ENCODE measurements at places on chromosomes 16 and 17.

GRCh38 chr16:8847145-8847544 lies 21.7 kb downstream of the CARHSP1 start:
- no peak for DNase-seq

DNA sequence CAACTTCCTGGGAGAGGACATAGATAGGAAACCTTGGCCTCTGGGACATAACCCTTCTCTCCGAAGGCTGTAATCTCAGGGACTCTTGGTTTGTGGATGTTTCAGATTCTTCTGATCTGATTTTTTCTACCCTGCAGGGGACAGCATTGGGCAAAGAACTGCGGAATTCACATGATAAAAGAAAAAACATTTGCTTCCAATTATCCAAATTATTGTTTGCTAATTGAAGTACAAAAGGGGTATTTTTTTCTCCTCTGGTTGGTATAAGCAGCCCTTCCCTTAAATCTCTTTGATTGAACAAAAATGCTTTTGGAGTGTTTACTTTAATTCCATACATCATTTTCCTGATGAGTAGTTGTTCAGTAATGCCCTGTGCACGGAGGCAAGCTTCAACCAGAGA lies 251.7 kb upstream of the IRX3 start:
- DNase-seq = no peak

DNA sequence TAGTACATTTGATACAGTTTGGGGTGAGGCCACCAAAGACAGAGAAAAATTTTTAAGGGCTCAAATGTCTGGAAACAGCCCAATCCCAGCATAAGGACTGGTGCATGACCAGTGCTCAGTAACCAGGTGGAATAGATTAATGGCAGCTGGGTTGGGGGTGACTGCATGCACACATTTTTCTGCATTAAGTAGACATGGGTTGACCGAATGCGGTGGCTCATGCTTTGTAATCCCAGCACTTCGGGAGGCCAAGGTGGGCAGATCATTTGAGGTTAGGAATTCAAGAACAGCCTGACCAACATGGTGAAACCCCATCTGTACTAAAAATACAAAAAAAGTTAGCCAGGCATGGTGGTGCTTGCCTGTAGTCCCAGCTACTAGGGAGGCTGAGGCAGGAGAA lies 121.1 kb upstream of the HSBP1 start:
- no peak for DNase-seq

DNA sequence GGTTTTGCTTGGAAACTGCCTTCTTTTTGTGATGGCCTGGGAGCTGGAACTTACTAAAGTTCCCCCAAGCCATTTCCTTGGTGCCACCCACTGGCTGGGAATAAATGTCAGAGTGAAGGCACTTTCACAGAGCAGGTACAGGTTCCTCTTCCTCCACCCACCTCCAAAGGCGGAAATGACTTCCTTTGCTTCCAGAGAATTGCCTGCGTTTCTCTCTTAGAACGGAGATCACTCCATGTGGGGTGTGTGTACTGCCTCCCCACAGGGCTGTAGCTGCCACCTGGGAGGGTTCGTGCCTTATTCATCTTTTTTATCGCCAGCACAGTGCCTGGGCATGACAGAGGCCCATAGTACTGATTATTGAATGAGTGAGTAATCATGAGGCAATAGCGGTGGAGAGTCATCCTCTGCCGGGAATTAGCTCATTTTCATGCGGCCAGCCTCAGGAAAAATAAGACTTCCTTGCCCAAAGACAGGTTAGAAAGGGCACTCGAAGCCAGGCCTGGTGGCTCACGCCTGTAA lies 32.2 kb upstream of the HAS3 start:
- no peak for DNase-seq

DNA sequence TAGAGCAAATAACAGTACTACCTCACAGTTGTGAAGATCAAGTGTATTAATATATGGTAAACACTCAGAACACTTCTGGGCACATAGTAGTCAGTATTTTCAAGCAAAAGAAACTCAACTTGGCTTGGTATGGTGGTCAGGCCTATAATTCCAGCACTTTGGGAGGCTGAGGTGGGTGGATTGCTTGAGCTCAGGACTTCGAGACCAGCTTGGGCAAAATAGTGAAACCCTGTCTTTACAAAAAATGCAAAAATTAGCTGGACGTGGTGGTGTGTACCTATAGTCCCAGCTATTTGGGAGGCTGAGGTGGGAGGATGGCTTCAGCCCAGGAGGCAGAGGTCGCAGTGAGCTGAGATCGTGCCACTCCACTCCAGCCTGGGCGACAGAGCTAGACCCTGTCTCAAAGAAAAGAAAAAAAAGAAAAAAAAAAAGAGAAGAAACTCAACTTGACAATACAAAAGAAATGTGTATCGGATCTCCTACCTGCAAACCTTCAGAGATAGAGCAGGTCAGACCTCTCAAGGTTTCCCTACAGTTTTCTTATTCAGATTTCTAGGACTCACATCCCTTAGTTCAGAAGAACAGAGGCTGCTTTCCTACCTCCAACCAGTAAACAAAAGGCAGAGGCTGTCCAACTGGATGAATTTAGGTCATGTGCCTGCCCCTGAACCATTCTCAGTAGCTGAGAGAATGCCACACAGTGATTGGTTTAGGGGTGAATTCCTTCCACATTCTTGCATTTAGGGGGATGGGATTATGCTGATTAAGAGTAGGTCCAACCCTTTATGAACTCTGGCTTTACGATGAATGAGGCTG lies 1.7 kb upstream of the KPNA2 start:
- DNase-seq = no peak

- DNase-seq = no peak
Observed at GRCh38 chr17:600576-601243, 113.9 kb downstream of the VPS53 start.

DNA sequence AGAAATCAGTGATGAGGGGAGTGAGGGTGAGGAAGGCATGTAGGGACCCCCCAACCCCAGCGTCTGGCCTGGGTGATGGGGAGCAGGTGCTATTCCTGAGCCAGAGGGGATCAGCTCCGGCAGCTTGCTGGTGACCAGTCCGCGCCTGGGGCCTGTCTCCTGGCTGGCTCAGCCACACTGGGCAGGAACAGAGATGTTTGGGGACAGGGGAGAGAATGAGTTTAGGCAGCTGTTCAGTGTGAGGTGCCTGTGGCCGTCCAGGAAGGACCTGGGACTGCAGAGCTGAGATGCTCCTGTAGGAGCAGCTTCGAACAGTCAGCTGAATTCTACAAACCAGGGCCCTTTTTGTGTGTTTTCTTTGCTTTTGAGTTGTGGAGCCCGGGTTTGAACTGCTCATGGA lies 23.2 kb upstream of the SPNS2 start:
- DNase-seq = no peak
